ENCODE measurements at places on chromosomes 4 and X. TPM values are rescaled to one million over a fixed set of nuclear protein-coding genes. Genes with fewer than 3 reads are reported as not detected.
A peak's percentile ranks its signal among the peaks of the same experiment; 100 is the strongest.

Gene POLN
- total RNA-seq, result 1.9 TPM

Gene HDX
- 6.1 TPM for total RNA-seq

Gene AWAT2
- total RNA-seq, result 0.51 TPM

- no peak for DNase-seq
These were observed 76.2 kb downstream of the ELOVL6 start for GRCh38 chr4:110122201-110122600.

DNA sequence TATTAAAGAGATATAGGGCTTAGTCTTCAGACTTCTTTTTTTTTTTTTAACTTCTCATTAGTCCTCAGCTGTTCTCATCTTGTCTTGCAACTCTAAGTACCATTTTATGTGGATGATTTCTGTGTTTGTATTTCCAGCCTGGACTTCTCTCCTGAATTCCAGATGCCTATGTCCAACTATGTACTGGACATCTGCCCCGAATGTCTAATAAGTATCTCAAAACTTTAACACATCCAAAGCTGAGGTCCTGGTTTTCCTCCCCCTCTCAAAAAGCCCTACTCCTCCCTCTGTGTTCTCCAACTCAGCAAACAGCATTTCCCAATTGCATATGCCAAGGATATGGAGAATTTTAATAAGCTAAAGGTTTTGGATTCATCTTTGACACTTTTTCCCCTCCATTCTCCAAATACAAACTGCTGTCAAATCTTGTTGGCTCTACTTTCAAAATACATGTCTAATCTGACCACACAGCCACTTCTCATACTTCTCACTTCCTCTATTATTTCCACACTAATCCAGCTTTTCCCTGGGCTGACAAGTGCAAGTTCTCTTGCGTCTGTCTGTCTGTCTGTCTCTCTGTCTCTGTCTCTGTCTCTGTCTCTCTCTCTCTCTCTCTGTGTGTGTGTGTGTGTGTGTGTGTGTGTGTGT lies 79.8 kb downstream of the CLCN5 start:
- no peak for DNase-seq

- DNase-seq, result no peak
These were observed 34.6 kb upstream of the FHL1 start for GRCh38 chrX:136112778-136113177.

- DNase-seq, result no peak
These were observed 666 bp downstream of the CCDC158 start for GRCh38 chr4:76420188-76420761.

GRCh38 chr4:124322234-124323065 lies 390.1 kb downstream of the ANKRD50 start:
- DNase-seq, result peak; percentile 42

GRCh38 chr4:146029147-146029546 lies 90.5 kb upstream of the ZNF827 start:
- no peak for DNase-seq

GRCh38 chrX:28398342-28398741 lies 188.9 kb upstream of the IL1RAPL1 start:
- DNase-seq, result no peak

- no peak for DNase-seq
These were observed 44.9 kb upstream of the BEND4 start for GRCh38 chr4:42197341-42197740.

Measured in dermis microvascular lymphatic vessel endothelial cell (primary cell).